ENCODE measurements at places on chromosomes 7 and 10. TPM values are rescaled to one million over a fixed set of nuclear protein-coding genes. Genes with fewer than 3 reads are reported as not detected.
A peak's percentile ranks its signal among the peaks of the same experiment; 100 is the strongest.

DNA sequence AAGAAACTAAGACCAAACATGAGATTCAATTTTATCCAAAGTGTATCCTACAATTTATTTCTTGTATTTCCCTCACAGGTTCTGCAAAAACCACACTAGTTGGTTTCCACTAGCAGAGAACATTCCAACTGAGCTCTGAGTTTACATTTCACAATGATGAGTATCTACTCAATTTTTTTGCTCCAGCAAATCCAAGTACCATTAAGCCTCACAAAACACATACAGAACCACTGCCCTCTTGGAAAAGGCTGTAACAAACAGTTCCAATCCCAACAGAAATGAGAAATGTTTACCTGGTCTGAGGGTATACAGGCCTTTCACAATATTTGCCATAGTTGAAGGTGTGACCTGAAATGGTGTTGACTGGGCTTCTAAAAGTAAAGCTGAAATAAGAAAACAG lies 59.9 kb downstream of the CACUL1 start:
- DNase-seq: no peak

- no peak for DNase-seq
Measured at GRCh38 chr7:135102372-135102771, 45.5 kb upstream of the TMEM140 start.

DNA sequence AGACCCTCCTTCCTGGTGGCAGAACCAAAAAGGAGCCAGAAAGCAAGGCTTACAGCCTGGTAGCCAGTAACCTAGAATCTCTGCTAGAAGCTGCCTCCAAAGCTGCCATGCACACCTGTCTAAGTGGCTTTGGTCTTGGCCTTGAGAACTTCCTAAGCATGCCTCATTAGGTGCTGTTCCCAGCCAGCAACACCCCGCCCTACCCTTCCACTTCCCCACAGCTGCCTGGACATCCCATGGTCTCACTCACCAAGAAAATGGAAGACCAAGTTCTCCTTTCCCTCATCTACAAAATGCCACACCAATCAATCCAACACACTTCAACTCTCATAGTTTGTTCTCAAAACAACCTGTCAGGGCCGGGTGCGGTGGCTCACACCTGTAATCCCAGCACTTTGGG lies 4.2 kb downstream of the PSAP start:
- no peak for DNase-seq

DNA sequence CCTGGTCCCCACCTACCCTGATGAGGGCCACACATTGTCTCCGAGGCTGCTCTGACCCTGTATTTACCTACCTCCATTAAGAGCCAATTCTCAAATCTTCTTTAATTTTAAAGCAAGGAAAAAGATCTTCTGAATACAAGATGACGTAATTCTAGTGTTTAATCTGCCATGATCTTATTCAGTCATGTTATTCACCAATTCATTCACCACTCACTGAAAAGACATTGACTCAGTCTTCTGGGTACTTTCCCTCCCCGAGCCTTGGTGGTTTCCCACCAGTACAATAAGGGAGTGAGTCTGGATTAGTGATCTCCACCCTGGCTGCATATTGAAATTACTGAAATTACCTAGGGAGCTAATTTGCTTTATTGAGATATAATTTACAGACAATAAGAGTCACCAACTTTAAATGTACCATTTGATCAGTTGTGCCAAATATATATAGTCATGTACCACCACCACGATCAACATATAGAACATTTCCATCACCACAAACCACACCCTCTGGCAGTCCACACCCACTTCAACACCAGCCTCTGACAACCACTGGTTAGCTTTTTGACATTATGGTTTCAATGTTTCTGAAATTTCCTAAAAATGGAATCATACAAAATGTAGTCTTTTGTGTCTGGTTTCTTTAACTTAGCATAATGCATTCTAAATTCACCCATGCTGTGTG lies 117.5 kb upstream of the UNC5B start:
- no peak for DNase-seq

DNA sequence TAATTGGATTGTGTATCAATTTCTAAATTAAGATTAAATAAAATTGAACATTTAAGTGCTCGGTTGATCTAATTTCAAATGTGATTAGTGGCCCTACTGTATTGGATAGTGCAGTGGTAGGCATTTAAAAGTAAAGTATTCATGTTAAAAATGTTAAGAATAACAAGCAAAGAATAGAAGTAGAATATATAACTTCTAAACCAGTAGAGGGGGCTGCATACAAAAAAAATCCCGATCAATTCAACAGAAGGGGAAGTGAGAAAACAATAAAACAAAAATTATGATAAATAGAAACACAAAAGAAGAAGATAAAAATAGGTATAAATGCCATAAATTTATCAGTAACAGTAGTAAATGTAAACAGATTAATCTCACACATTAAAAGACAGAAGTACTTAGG lies 24.9 kb upstream of the WDFY4 start:
- no peak for DNase-seq

- DNase-seq: peak; percentile 67
Measured at GRCh38 chr10:123154711-123155505, 706 bp downstream of the BUB3 start.

Gene GHRHR
- not detected for total RNA-seq

Gene MEOX2
- total RNA-seq: 0.70 TPM

Gene CALHM3
- total RNA-seq: not detected

Data from liver (tissue), 10 donors.